ENCODE measurements at places on chromosomes 2 and 18.

DNA sequence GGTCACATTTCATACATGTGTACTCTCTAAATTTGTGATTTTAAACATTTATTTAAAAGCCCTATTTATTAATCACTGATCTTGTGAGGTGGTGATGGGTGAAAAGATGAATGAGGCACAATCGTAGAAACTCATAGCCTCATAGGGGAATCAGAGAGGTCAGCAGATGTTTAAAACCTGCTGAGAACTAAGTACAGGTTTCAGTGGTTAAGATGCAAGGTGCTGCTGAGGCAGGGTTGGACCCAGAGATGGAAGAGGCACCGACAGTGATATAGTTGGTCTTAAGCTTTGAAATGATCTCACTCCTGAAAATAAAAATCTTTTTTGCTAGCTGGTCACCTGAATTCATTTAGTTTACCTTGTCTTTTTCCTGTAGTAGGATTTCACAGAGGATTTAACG, 49.6 kb downstream of the LINC00305 start:
- DNase-seq, result no peak

- no peak for DNase-seq
Measured at GRCh38 chr2:119117408-119117807, 41.1 kb downstream of the C1QL2 start.

DNA sequence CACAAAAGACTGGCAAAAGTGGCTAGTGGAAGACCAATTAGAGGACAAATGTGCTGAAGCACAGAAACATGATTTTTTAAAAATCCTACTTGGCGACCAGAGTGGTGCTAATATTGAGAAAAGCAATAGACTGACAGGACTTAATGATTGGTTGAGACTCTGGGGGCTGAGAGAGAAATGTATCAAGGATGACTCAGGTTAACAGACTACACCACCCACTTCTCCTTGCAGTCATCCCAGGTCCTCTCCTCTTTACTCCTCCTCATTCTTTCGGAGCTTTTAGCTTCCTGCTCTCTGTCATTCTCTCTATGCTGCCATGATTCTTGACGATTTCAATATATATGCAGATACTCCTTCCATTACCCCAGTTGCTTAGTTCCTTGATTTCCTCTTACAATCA, 54.6 kb upstream of the CYTIP start:
- no peak for DNase-seq

- no peak for DNase-seq
Measured at GRCh38 chr2:68225119-68225632, 27.2 kb downstream of the PPP3R1 start.

DNA sequence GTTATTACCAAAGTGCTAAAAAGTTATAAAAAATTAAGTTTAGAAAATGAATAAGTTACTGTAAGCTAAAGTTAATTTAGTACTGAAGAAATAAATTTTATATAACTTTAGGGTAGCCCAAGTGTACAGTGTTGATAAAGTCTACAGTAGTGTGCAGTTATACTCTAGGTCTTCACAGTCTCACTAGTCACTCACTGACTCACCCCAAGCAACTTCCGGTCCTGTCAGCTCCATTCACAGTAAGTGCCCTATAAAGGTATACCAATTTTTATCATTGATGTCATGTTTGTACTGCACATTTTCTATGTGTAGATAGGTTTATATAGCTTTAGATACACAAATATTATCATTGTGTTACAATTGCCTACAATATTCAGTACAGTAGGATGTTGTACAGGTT, 518.3 kb upstream of the PIK3C3 start:
- DNase-seq, result peak; percentile 2

DNA sequence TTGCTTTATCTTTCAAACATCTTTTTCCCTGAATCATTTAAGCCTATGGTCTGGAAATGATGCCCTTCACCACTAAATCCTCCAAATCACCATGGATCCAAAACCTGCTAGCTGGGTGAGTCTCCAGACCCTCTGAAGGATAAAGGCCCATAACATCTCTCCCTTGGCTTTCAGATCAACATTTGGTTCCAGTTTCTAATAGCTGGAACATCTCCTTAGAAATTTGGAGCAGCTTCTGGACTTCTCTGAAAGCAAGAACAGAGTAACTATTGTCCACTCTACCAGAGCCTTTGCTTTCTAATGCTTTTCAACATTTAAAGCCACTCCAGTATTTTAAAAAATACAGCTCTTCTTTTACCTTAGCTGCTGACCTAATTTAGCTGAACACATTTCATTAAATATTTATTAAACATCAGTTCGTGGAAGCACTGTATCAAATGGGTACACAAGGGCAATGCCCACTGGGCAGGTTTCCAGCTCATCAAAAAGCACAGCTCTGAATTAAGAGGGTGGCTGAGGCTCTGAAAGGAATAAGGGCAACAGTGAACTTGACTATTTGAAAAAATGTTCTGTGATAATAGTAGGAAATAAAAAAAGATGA, 75.3 kb downstream of the GALNT3 start:
- DNase-seq, result no peak

DNA sequence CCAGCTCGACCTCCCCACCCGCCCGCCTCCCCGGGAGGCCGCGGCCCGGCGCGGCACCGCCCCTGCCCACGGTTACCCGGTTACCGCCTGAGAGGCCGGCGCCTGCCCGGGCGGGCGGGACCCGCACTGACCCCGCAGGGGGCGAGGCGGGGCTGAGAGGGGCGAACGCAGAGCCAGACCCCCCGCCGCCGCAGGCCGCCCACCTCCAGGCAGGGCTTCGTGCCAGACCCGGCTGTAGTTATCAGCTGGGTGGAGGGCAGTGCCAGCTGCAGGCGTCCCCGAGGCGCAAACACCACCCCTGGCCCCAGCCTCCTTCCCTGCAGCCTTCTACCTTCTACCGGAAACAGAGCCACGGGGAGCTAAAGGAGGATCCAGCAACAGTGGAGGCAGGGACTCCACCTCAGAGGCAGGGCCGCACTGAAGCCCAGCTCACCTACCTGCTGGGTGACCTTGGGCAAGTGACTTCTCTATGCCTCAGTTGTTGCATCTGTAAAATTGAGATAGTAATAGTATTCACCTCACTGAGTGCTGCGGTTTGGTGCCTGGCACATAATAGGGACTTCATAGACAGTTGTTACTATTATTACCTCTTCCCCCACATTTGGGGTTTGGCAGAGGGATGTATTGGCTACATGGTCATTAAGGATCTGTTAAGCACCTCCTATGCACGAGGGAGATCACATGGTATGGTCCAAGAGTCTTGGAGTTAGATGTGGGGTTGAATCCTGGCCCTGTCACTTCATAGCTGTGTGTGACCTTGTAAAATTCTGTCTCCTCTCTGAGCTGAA, 231.6 kb upstream of the SMAD2 start:
- no peak for DNase-seq

DNA sequence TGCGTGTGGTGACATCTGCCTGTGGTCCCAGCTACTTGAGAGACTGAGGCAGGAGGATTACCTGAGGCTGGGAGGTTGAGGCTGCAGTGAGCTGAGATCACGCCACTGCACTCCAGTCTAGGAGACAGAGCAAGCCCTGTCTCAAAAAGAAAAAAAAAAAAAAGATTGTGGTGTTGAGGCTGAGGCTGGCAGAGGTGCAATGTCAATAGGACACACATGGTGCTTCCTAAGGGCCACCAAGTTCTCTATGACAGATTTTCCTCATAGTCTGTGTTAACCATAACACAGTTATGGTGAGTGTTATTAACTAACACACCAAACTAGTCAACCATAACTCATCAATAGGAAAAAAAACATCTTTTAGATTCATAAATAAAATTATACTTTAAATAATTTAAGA, 494.4 kb downstream of the TMX3 start:
- DNase-seq, result no peak

DNA sequence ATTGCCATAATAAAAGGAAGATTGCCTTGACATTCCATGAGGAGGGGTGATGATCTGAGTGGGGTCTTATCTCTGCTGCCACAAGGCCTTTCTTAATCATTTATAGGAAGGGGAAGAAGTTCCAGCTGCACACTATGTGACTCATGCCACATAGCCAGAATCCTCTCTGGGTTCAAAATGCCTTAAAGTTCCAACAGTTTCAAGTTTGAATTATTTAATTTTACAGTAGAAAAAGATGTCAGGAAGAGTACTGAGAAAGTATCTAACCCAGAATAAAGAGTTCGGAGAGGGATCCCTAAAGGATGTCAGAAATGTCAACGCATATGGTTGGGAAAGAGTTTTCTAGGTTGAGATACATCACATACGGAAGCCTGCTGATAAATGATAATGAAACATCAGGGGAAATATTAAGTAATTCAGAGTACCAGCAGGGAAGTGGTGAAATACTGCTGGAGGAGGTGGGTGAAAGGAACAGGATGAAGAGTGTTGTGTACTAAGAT, 999.9 kb downstream of the TSN start:
- DNase-seq, result no peak

GRCh38 chr2:64876137-64876647, 113.0 kb upstream of the SLC1A4 start:
- DNase-seq, result no peak

DNA sequence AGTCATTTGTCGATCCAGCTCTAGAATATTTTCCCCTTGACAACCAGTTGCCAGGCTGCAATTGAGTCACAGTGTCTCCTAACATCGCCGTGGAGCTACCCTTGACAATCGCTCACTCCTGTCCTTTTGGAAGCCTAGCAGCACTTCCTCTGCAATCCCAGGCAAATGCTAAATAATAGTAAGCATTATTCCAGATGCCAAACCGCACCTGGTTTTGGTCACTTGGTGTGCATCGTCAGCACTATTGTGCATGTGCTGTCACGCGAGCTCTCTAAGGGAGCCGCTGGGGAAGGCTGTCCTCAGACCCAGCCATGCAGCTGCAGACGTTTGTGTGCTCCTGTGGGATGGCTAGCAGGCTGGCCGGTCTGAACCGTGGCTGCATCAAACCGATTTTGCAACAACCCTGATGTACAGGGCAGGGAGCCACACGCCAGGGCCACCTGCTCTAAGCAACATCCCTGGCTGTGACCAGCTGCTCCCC, 549.5 kb upstream of the ID2 start:
- no peak for DNase-seq

DNA sequence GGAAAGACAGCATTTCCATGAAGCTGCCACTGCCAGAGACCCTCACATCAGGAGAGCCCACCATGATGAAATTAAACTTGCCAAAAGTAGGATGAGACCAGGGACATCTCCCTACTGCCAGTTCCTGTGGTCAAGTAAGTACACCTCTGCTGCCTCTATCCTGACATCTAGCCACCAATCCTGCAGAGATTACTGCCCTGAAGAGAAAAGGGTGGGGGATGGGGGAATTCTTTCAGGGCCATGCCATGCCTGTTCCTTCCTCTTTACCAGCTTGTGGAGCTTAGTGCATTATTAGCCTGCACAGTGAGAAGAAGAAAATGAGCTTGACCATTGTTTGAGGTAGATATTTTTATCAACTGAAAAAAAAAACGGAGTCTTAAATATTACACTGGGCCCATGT, 397.2 kb upstream of the CDH2 start:
- no peak for DNase-seq

DNA sequence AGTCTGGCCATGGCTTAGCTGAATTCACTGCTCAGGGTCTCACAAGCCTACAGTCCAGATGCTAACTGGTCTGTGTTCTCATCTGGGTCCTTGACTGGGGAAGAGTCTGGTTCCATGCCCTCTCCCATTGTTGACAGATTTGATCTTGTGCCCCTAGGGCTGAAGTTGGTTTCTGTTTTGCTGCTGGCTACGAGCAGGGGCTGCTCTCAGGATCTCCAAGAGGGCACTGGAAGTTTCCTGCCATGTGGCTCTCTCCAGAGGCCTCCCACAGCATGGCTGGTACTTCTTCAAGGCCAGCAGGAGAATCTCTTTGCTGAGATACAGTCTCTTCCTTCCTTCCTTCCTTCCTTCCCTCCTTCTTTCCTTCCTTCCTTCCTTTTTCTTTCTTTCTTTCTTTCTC, 78.1 kb downstream of the SPP2 start:
- no peak for DNase-seq

DNA sequence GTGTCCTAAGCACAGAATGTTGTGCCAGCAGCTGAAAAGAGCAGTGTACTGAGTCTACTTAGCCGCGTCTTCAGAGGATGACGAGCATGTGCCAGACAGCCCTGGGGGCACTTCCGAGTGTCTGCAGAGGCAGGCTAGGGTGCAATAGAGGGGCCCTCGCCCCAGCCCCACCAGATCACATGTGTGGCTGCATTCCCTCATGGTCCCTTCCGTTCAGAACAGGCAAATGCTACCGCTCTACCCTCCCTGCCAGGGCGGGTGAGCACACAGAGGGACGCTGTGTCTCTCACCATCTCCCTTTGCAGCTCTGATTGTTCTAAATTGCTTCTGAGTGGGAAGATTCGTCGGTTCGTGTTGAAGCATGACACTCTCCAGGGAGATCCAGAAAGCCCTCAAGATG, 212.2 kb upstream of the RAB12 start:
- DNase-seq, result no peak

- DNase-seq, result peak; percentile 49
Measured at GRCh38 chr2:207423886-207424285, 105.9 kb upstream of the CREB1 start.

GRCh38 chr2:178756343-178756742, 50.9 kb downstream of the TTN start:
- DNase-seq, result peak; percentile 11

- no peak for DNase-seq
Measured at GRCh38 chr2:1606421-1607235, 137.7 kb downstream of the PXDN start.

DNA sequence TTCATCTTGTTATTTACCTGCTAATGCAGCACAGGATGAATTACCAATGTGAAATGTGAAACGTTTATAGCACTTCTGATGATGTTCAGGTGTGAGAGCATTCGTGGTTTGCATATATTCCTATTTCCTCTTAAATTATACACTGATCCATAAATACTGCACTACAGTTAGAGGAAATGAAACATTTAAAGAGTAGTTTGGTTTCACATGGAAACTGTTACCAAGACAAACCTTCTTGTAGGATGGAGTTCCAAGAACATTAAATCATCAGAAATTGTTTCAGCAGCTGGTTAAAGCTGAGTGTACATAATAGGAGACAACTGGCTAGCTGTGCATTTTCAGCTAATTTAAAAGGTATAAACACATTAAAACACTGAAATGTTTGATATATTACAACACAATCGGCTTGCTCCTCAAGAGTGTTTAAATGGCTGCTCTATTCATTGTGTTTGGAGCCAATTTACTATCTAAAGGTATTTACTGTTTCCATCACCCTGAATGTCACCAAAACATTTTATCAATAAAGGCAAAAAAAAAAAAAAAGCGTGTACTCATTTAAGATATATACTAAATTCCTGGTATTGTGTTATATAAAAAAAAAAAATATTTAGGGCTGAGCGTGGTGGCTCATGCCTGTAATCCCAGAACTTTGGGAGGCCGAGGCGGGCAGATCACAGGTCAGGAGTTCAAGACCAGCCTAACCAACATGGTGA, 100.6 kb downstream of the DYM start:
- DNase-seq, result peak; percentile 11

All from HS-5 (cell line).